Activated CD4-positive, CD25-positive, alpha-beta regulatory T cell treated with anti-CD3 and anti-CD28 coated beads, Interleukin-2, amount 50 U/mL, for 72 hours (primary cell): ENCODE measurements at places on chromosomes 6 and 20.

DNA sequence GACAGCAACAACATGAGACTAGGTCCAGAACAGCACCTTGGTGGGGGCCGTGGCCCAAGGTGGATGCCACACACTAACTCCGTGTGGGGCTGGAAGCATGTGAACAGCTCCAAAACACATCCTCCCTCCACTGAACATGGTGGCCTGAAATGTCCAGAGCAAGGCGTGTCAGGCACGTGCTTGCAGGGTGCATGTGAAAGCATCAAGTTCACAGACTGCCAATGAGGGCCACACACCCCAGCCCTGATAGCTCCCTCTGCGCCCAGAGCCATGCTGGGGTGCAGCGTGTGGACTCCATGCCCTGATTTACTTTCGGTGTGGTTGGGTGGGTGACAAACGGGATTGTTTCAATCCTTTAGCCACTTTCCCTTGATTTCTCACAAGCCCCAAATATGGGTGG, 20.1 kb upstream of the RPP40 start:
- DNase-seq: no peak

DNA sequence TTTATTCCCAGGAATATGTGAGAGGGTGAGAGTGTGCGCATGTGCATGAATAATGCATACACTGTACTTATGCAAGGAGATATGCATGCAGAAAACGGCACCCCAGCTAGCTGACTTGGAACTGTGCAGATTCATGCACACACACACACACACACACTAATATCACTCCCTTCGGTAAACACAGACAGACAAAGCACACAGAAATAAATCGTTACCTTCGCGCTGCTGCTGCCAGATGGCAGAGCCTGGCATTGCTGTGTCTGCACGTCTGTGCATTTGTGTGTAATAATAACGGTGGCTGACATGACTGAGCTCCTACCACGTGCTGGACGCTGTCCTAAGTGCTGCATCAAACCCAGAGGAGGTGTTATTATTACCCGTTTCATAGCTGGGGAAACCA, 36.8 kb downstream of the PREX1 start:
- DNase-seq: no peak

DNA sequence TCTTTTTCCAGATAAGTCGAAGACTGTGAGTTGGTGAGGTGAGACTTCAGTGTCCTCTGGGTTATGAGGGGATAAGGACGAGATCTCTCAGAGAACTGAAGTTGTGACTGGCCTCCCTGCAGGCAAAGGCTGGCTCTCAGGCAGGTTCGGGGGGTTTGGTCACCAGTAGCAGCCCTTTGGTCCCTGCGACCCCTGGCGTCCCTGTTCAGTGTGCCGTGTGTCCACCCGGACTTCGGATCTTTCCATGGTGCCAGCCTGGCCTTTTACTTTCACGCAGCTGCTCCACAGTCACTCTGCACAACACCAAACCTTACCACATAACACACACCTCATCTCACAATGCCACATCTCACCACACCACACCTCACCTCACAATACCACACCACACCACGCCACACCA, 131.9 kb downstream of the ERMARD start:
- no peak for DNase-seq

DNA sequence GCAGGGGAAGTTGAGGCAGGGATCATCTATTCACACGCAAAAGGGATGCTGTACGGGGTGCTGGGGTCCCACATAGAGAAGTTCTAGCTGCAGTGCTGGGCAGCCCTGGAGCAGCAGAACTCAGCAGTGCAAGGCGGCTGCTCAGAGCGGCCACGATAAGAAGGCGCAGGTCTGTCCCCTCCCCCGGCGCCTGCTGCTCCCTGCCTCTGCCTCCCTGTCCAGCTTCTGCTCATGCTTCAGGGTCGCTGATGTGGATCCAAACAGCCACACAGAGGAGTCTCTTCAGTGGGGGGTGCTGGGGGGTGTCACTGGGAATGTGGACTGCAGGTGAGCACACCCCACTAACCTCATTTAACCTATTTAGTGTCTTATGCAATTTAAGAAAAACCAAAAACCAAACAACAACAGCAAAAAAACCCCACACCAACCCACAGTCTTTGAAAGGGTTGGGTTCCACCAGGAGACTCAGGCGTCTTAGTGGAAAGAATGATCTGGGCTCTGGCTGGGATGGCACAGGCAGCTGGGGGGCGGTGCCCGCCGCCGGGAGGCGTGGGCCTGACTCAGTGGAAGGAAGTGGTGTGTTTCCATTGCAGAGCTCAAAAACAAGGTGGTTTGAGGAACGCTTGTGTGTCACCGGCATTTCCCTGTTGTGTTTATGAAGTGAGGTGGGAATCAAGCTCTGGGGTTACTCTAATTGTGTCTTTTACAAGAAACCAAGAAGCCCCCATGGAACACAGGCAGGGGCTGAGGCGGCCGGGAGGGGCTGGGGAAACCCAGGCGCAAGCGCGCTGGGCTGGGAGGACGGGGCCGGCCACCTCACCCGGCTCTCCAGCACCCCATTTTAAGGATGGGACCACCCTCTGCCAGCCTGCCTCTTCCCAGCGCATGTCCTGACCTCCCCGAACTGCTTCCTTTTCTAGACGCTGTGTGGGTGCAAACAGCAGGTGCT, 55.1 kb downstream of the IRF4 start:
- peak; percentile 82 for DNase-seq

DNA sequence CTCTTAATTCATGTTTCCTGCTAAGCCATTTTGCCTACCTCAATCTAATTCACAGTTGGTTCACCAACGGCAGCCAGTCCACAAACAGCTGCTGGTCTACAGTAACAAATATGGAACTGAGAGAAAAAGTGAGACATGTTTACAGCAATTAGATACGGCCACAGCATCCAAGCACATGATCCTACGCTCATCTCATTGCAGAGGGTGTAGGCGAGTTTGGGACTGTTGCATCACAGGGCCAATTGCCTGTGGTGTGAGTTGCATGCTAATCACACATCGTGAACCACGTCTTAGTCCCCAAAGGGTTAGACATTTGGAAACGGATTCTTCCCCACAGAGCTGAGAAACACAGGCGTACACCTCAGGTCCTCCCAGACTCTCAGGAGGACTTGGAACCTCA, 166.9 kb downstream of the EYA2 start:
- DNase-seq: no peak

GRCh38 chr6:164731539-164731938, 577.9 kb downstream of the C6orf118 start:
- DNase-seq: no peak

- no peak for DNase-seq
Observed at GRCh38 chr20:3740615-3741301, 8.3 kb downstream of the HSPA12B start.
